Muscle of leg (tissue), 16 donors: ENCODE measurements at places on chromosomes 5 and 9. TPM values are rescaled to one million over a fixed set of nuclear protein-coding genes. Genes with fewer than 3 reads are reported as not detected.
A peak's percentile ranks its signal among the peaks of the same experiment; 100 is the strongest.

DNA sequence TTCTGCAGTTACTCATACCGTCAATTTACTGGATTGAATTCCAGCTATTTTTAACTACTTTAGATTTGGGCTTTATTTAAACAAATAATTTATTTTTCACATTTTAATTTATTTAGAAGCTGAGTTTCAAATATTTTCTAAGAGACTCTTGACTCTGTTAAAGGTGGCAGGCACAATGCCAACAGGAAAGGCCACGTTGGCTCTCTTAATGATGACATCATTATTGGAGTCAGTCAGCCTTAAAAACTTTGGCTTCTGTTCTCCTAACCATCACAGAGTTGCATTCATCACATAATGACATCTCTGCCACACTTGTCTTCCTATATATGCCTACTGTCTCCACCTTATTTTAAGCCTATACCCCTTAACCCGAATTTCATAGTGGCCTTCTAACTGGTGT lies 172.3 kb upstream of the PLPPR1 start:
- no peaks in the 10 kb centered on the region for H3K36me3 ChIP-seq
- H3K27me3 ChIP-seq, result no peaks in the 10 kb centered on the region
- H3K27ac ChIP-seq, result no peak overlapping the region
- DNase-seq, result no peak
- no peaks in the 10 kb centered on the region for H3K4me1 ChIP-seq
- no peak overlapping the region for H3K4me3 ChIP-seq

Gene BTNL8
- not detected for polyA plus RNA-seq

Gene TMC1
- polyA plus RNA-seq, result 0.65 TPM

DNA sequence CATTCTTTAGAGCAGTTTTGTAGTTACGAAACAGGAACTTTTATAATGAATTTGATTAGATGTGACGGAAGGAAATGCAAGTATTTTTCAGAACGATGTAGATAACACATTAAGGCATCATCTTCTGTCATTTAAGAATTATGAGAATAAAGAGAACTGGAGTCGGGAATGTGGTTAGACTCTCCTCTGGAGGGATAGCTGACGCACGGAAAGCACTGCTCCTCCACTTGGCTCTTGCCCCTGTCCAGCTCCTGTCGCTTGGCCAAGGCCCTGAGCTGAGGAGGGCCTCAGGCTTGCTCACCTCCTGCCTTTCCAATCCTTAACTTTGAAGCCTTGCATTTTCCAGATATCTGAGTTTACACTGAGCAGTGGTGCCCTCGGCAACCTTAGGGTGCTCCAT lies 60.5 kb downstream of the MAP1B start:
- H3K4me3 ChIP-seq, result no peak overlapping the region
- peak; percentile 81 for DNase-seq
- no peak overlapping the region for H3K27ac ChIP-seq
- peaks cover 16% of the 10 kb centered on the region for H3K4me1 ChIP-seq
- H3K36me3 ChIP-seq, result no peaks in the 10 kb centered on the region
- H3K27me3 ChIP-seq, result no peaks in the 10 kb centered on the region

DNA sequence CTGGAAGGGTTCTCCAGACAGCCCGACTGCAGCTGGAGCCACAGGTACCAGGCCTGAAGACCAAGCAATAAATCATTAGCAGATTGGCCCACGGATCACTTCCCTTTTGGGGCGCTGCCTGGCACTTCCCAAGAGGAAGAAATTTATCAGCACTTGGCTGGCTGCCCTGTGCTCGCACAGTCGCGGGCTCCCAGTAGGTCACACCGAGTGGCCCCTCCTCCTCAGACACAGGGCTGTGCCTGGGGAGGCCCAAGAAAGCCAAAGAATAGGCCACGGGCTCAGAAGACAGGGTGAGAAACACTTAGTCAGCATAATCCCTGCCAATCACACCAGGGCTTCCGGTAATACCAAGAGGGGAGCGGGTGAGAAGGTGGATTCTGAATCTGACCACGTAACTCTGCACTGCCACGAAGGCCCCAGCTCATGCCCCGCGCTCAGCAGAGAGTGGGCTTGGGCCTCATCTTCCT lies 115.7 kb upstream of the MSX2 start:
- no peak overlapping the region for H3K4me3 ChIP-seq
- H3K4me1 ChIP-seq, result peaks cover 17% of the 10 kb centered on the region
- DNase-seq, result peak; percentile 7
- no peaks in the 10 kb centered on the region for H3K36me3 ChIP-seq

Gene SARDH
- polyA plus RNA-seq, result 7.1 TPM

GRCh38 chr5:140338336-140338735 lies 8.1 kb downstream of the HBEGF start:
- H3K27me3 ChIP-seq, result no peaks in the 10 kb centered on the region
- H3K27ac ChIP-seq, result no peak overlapping the region
- H3K4me1 ChIP-seq, result peaks cover 45% of the 10 kb centered on the region
- DNase-seq, result no peak
- H3K36me3 ChIP-seq, result peaks cover 51% of the 10 kb centered on the region

GRCh38 chr5:77360973-77361372 lies 131.1 kb downstream of the WDR41 start:
- H3K36me3 ChIP-seq, result no peaks in the 10 kb centered on the region
- no peak overlapping the region for H3K27ac ChIP-seq
- no peaks in the 10 kb centered on the region for H3K4me1 ChIP-seq
- no peaks in the 10 kb centered on the region for H3K27me3 ChIP-seq
- no peak for DNase-seq
- H3K4me3 ChIP-seq, result no peak overlapping the region

Gene CDH12
- 4.1 TPM for polyA plus RNA-seq

GRCh38 chr9:111630182-111630963 lies 761 bp upstream of the DNAJC25 start:
- H3K27ac ChIP-seq, result peak overlapping the region; percentile 23
- no peaks in the 10 kb centered on the region for H3K36me3 ChIP-seq
- peaks cover 14% of the 10 kb centered on the region for H3K4me1 ChIP-seq
- H3K4me3 ChIP-seq, result peak overlapping the region; percentile 87

GRCh38 chr5:108560581-108560980 lies 178.7 kb upstream of the FBXL17 start:
- H3K27me3 ChIP-seq, result no peaks in the 10 kb centered on the region
- H3K4me1 ChIP-seq, result no peaks in the 10 kb centered on the region
- DNase-seq, result peak; percentile 96

DNA sequence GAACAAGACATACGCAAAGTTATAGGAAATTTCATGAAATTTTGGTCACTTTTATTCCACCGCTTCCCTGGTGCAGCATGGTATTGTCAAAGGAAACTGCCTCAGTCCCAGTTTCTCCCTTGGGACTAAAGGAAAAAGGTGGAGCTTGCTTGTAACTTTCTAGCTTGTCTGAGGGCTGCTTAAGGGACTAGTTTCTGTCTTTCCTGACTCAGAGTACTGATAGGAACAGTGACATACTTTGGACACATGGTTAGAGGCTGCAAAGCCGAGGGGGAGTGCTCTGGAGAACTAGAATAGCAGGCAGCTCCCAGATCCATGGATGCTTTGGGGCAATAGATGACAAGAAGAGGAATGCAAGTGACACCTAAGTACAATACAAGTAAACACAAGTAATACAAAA lies 136.7 kb downstream of the CDC42SE2 start:
- no peak for DNase-seq
- H3K27ac ChIP-seq, result no peak overlapping the region
- H3K4me3 ChIP-seq, result no peak overlapping the region

GRCh38 chr5:159398936-159399335 lies 68.6 kb upstream of the IL12B start:
- H3K4me1 ChIP-seq, result no peaks in the 10 kb centered on the region
- no peaks in the 10 kb centered on the region for H3K36me3 ChIP-seq
- H3K4me3 ChIP-seq, result no peak overlapping the region
- DNase-seq, result no peak
- no peak overlapping the region for H3K27ac ChIP-seq

Gene TNC
- 35.0 TPM for polyA plus RNA-seq

DNA sequence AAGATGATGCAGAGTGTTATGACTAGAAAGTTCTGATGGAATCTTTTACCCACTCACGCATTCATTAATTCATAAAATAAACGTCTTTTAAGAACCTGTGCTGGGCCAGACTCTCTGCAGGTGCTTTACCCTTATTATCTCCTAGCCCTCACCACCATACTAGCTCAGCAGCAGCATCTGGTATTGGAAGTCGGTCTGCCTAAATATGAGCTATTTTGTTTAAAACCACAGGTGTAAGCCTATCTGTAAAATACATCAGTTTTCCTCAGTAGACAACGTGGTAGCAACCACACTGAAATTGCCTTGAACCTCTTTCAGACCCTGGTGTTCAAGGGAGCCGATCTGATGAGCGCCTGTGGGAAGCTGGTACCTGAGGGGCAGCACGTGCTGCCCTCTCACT lies 69.4 kb downstream of the PPIC start:
- no peak overlapping the region for H3K27ac ChIP-seq
- no peaks in the 10 kb centered on the region for H3K27me3 ChIP-seq
- H3K4me1 ChIP-seq, result no peaks in the 10 kb centered on the region

Gene DMGDH
- 2.0 TPM for polyA plus RNA-seq
